ENCODE measurements at places on chromosomes 7 and 10. TPM values are rescaled to one million over a fixed set of nuclear protein-coding genes. Genes with fewer than 3 reads are reported as not detected.
A peak's percentile ranks its signal among the peaks of the same experiment; 100 is the strongest.

GRCh38 chr7:6453734-6454133 is 6.0 kb upstream of the DAGLB start:
- DNase-seq: no peak

DNA sequence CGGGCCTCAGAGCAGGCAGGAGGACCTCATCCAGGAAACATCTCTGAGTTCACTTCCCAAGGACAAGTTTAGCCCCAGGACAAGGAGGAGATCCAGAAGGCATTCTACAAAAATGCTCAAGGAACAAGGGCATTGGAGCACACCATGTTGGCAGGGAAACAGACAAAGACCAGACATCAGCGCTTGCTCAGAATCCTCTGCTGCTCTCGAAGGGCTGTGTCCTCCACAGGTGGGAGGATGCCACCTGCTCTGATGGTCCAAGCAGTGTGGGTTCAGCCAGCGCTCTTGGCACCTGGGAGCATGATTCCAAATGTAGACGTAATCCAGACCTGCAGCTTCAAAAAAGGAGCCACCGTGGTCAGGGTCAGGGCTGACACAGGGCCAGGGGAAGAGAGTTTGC is 160.7 kb downstream of the DPP6 start:
- no peak for DNase-seq

- DNase-seq: no peak
These were observed 185.5 kb upstream of the MYO3A start for GRCh38 chr10:25748509-25748908.

KLHL7 gene
- 10.7 TPM for total RNA-seq

- peak; percentile 73 for DNase-seq
These were observed at the start of gene GRB10 for GRCh38 chr7:50782375-50783208. TSS of gene GRB10 (minus strand) at chr7:50782896. CDS start at chr7:50732322, 50,574 bp downstream.

DNA sequence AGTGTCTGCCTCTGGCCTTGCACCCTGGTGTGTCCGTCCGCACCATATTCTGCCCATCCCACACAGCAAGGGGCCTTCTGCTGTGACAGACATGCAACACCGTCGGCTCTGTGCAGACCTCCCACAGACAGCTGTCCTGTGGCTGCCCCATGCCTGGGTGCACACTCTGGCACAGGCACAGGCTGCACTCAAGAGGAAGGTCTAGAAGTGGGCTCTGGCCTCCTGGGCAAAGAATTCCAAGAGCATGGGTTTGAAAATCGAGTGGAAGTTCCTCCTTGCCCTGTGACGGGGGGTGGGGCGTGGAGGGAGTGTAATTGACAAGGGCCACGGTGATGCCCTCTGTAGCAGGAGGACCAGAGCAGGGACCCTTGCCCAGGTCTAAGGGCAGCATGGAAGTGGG is 4.3 kb upstream of the LOXL4 start:
- DNase-seq: no peak

- DNase-seq: no peak
These were observed 23.7 kb upstream of the WNT16 start for GRCh38 chr7:121305109-121305508.

CHST15 gene
- total RNA-seq: 17.3 TPM

OR6B1 gene
- not detected for total RNA-seq

DNA sequence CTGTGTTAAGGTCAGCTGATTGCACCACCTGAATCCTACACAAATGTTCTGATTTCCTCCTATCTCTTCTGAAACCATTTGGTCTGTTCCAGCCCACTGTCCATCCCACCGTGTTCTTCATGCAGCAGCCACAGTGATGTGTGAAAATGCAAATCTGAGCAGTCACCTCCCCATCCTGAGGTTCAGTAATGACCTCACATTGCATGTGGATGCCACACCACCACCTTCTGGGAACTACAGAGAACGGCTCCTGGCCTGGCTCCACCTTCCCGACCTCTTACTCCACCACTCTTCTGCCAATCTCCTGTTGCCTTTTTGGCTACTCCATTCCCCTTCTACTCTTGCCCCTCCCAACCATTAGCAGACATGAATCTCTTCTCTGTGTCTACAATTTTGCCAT is 244.4 kb downstream of the TNS3 start:
- DNase-seq: no peak

DNA sequence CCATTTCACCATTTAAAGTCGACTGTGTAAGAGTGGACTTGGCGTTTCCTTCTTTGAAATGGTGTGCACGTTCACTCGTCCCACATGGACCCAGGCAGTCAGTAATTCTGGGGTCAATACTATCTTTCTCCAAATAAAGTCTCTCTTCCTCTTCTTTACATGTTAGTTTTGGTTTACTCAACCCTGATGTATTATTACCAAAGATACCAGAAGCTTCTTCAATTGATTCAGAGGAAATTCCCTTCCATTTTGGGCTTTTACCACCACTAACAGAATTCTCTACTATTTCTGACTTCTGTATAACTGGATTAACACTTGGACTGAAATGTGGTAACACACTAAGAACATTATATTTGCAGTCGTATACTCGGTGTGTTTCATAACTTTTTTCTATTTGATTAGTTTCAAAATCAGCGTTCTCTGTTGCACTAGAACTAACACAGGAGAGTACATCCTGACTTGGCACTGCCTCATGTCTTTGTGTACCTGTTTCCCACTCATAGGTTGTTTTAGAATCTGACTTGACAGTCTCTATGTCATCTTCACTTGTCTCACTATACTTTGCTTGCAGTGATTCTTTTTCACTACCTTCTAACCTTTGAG is 60.8 kb downstream of the LARP4B start:
- DNase-seq: no peak

SPOCK2 gene
- 2.0 TPM for total RNA-seq

DNA sequence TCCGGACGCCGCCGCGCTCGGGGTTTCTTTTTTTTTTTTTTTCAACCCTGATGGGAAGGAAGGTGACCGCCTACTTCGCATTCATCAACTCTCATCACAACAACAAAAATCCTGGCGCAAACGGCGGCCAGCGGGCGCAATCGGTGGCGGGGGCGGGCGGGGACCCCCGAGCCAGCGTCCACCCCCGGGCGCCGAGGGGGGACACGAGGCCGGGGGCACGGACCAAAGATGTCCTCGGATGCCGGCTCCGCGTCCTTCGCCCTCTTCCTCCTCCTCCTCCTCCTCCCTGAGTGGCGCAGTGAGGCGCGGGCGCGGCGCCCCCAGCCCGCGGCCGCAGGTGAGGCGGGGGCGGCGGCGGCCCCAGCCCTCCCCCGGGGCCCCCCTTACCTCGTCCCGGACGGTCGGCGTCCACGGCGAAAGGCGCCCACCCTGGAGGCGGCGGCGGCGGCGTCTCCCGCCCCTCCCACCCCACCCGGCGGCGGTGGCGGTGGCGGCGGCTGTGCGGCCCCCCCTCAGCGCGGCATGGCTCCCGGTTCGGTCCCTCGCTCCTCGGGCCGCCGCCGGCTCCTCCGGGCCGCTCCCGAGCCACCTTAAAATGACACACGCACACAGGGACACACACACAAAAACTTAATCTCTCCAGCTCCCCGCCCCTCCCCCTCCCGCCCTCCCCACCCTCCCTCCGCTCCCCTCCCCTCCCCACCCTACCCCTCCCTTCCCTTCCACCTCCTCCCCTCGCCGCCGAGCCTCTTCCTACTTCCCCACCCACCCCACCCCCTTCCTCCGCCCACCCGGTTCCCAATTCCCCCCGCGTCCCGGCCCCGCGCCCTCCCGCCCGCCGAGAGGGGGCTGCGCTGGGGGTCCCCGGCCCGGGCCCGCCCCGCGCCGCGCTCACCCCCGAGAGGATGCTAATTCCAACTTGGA is at the start of gene CTBP2:
CTBP2 (minus strand) TSS at position 632 of the 924 bp plus-strand sequence.
- peak; percentile 77 for DNase-seq

DNA sequence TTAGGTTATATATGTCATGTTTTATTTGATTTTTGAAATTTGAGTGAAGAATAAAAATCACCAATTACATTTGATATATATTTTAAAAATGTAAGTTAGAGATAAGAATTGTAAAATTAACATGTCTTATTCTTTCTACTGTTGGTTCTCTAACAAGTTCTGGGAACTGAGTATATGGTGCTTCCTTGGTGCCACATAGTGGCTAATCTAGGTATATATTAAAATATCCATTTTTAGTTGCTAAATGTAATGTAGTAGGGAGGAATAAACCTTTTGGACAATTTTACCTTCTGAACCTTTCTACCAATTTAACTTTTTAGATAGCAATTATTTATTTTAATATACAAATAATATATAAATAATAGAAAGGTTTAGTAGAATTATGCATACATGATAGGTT is 17.5 kb downstream of the CFAP69 start:
- no peak for DNase-seq

GRCh38 chr10:44397476-44398225 is 12.8 kb upstream of the CXCL12 start:
- no peak for DNase-seq

STK31 gene
- total RNA-seq: 0.69 TPM

SEMA3D gene
- total RNA-seq: 0.25 TPM

WASHC2C gene
- total RNA-seq: 13.7 TPM

NKX1-2 gene
- not detected for total RNA-seq

- DNase-seq: no peak
These were observed 21.2 kb downstream of the CEP41 start for GRCh38 chr7:130419658-130420057.

- DNase-seq: no peak
These were observed 132.7 kb downstream of the JCAD start for GRCh38 chr10:29926693-29927048.

TASOR2 gene
- total RNA-seq: 24.4 TPM

TWIST1 gene
- total RNA-seq: 0.09 TPM

GRCh38 chr7:28020302-28020940 is 160.2 kb downstream of the JAZF1 start:
- DNase-seq: peak; percentile 50

DNA sequence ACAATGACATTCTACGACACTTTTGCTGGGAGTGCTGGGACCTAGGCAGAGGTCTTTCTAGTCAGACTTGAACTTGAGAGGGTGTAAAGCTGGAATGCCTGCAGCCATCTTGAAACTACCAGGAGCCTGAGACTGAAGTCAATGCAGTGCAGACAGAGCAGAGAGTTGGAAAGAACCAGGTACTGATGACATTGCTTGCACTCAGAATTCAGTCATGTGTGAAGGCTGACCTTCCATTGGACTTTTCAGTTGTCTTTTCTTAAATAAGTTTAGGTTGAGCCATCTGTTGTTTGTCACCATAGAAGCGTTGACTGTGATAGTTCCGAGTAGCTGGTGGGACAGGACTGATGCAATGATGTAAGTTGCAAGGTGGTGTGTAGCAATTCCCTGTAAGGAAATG is 3.1 kb upstream of the PLPP4 start:
- DNase-seq: no peak

GRCh38 chr7:67753891-67754290 is 757.3 kb downstream of the TYW1 start:
- DNase-seq: no peak

DNA sequence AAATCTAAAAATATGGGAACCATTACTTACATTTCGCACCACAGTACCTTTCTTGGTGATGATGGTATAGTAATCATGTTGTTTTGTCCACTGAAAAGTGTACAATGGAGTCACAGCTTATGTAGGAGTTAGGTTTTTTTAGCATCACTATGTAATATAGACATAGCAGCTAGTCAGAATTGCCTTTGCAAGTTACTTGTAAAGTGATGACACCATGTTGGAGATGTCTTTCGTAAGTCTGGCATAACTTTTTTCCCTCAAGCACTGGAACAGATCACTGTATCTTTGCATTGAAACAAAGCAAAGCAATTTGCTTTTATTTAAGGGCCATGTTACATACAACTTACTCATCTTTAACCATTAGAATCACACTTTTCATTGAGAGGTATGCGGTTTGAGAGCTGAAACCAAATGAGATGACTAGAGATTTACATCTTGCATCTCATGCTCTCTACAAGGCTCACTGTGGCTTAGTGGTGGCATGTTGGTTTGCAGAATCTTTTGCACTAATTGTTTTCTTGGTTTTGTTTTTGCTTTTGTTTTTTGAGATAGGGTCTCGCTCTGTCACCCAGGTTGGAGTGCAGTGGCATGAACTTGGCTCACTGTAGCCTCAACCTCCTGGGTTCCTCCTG is 18.3 kb downstream of the UBN2 start:
- DNase-seq: no peak

DNA sequence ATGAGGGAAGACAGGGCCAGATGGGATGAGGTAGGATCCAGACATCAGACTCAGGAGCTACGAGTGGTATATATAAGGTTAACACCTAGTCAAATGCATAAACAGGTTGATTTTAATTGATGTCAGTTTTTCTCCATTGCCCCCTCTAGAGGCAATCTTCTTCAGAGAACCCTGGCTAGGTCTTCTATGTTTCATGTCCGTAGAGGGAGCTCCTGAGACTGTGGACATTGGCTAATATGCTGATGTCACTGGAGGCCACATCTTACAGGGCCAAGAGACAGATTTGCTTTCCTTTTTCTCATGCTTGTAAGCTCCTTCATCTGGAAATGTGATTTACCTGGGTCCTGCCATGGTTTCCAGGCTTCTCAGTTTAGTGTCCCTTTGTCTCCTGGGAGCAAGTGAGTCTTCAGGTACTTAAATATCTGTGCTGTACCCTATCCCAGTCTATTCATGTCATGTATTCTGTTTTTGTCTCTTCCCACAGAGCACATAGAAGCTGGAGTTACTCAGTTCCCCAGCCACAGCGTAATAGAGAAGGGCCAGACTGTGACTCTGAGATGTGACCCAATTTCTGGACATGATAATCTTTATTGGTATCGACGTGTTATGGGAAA is 161.6 kb upstream of the PRSS1 start:
- DNase-seq: no peak

DNA sequence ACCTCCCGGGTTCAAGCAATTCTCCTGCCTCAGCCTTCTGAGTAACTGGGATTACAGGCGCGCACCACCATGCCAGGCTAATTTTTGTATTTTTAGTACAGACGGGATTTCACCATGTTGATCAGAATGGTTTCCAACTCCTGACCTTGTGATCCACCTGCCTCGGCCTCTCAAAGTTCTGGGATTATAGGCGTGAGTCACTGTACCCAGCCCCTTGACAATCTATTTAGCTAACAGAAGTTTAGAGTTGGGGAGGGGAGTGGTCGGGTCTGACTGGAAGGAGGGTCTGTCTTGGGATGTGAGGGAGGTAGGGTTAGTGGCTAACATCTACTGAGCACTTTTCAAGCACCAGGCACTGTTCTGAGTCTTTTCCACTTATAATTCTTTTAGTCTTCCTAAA is 27.0 kb upstream of the ZCCHC24 start:
- DNase-seq: no peak

DNA sequence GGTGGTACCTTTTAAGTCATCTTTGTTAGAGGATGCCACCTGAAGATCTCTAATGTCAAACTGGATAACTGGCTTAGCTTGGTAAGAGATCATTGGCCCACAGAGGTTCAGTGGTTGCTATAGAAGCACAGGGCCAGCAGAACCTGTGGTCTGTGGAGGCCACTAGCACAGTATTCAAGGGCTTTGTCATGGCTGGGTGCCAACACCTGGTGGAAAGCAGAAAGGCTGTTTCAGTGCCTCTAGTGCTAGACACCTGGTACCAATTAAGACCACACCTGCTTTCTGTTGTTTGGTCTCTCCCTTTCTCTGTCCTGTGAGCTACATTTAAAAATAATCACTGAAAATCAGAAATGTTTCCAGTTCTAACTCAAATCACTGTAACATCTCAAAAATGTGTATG is 10.0 kb upstream of the PCGF5 start:
- peak; percentile 69 for DNase-seq

SYT15 gene
- total RNA-seq: 10.7 TPM

MARVELD1 gene
- 7.4 TPM for total RNA-seq
